ENCODE measurements at places on chromosomes 4 and X. TPM values are rescaled to one million over a fixed set of nuclear protein-coding genes. Genes with fewer than 3 reads are reported as not detected.

The HSFX1 gene
- not detected for total RNA-seq

The ERAS gene
- total RNA-seq = not detected

The AKAP4 gene
- total RNA-seq = not detected

The AWAT1 gene
- total RNA-seq = not detected

The SLC10A6 gene
- 3.4 TPM for total RNA-seq

The GABRA4 gene
- total RNA-seq = not detected

The CD38 gene
- total RNA-seq = 44.1 TPM

The FREM3 gene
- total RNA-seq = 0.17 TPM

The SPANXA2 gene
- not detected for total RNA-seq

The GPR50 gene
- total RNA-seq = not detected

The EVC gene
- total RNA-seq = 29.7 TPM
